ENCODE measurements at places on chromosomes 1 and 21. TPM values are rescaled to one million over a fixed set of nuclear protein-coding genes. Genes with fewer than 3 reads are reported as not detected.
A peak's percentile ranks its signal among the peaks of the same experiment; 100 is the strongest.

- no peak for DNase-seq
Measured at GRCh38 chr1:104636581-104636980, 886.9 kb downstream of the AMY1C start.

- no peak for DNase-seq
Measured at GRCh38 chr1:15064217-15064929, 89.2 kb upstream of the TMEM51 start.

DNA sequence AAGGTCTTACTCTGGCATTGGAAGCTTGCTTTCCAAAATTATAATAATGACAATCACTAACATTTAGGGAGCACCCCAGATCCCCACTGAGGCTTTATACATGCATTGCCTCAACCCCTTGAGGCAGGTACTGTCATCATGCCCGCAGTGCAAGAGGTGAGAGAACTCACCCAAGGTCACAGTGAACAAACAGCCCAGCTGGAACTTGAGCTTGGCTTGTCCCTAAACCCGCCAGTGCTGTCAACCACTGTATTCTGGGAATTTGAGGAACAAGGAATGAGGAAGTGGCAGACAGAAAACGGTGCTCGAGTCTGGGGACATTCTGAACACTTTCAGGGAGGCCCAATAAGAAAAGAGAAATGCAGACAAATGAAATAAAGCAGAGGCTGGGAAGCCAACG is 34.6 kb upstream of the TLR5 start:
- no peak for DNase-seq

GRCh38 chr1:205593967-205594366 is 37.8 kb downstream of the ELK4 start:
- DNase-seq = no peak

DNA sequence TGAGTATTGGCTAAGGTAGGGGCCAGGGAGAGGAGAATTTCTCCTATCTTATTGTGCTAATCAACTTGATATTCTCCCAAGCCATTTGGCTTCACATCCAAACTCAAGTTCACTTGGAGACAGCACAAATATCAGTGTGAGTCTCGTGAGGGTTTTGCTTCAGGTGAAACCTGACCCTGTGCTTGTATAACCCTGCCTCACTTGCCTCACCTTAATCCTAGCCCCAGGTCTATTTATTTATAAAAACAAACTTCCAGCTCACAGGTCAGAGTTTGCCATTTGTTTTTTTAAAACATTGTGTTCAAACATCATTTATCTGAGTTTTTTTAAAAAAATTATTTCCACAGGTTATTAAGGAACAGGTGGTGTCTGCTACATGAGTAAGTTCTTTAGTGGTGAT is 19.9 kb downstream of the HAO2 start:
- DNase-seq = no peak

DNA sequence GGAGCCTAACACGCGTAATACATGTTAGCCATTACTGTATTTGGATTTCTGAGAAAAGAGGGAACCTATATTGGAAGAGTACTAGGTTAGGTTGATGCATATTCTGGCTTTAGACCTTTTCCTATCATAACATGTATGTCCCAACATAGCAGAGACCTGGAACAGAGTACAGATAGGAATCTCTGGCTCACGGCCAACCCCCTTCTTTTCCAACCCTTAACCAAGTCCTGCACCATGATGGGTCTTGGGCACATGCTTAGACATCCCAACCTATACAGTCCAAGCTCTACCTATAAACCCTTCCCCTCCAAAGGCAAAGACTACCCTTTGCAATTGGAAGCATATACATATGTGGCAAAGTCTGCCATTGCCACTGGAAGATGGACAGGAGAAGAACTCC is 227.9 kb downstream of the TM2D1 start:
- no peak for DNase-seq

DNA sequence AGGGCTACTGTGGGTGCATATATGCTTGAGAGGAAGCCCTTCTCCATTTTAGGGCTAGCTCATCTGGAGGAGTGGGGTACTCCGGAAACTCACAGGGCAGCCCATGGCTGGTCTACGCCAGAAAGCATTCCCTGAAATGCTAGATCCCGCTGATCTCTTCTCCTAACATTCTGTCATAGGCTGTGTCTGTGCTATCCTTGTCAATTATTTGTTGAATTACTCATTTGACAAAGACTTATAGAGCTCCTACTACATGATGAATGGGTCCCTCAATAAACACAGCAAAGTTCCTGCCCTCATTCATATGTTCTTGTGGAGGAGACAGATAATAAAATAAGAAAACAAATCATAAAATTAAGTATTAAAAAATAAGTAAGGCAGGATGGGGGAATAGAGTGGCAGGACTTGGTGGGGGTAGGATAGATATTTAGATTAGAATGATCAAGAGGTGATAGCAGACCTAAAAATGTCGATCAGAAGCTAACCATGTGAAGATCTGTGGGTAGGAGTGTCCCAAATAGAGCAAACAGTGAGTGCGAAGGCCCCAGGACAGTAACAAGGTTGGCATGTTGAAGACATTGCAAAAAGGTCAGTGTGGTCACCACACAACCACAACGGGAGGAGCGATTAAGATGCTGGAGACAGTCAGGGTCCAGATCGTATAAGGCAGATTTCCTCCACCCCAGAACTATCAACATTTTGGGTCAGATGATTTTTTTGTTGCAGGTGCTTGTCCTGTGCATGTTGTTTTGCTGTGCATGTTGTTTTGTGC is 13.2 kb downstream of the NGF start:
- no peak for DNase-seq

- no peak for DNase-seq
Measured at GRCh38 chr1:244104309-244105060, 53.4 kb downstream of the ZBTB18 start.

DNA sequence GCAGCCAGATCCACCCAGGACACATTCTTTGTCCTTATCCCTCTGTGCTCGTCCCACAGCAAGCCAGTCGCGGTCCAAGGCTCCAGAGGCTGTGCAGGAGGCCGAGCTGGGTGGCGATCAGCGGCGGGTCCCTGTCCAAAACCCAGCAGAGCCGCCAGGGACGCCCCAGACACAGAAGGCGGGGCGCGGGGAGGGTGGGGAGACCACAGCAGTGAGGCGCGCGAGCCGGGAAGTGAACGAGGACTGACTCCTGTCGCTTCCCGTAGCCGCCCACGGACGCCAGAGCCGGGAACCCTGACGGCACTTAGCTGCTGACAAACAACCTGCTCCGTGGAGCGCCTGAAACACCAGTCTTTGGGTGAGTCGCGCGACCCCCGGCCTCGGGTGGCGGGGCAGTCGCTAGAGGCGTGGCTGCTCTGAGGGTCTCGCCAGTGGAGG is at the start of gene LGALS8:
TSS of gene LGALS8 (plus strand) at position 279 of the 438 bp plus-strand sequence. CDS start 2,089 bp downstream, outside the sequence.
- peak; percentile 62 for DNase-seq

- no peak for DNase-seq
Measured at GRCh38 chr1:198563583-198563982, 23.1 kb upstream of the ATP6V1G3 start.

GRCh38 chr1:237205400-237206064 is 163.5 kb downstream of the RYR2 start:
- no peak for DNase-seq

GRCh38 chr1:214154596-214155292 is 126.2 kb upstream of the SMYD2 start:
- no peak for DNase-seq

GRCh38 chr1:84876353-84876752 is 16.7 kb downstream of the LPAR3 start:
- no peak for DNase-seq

GRCh38 chr1:180888870-180889269 is 23.8 kb upstream of the KIAA1614 start:
- DNase-seq = no peak

DNA sequence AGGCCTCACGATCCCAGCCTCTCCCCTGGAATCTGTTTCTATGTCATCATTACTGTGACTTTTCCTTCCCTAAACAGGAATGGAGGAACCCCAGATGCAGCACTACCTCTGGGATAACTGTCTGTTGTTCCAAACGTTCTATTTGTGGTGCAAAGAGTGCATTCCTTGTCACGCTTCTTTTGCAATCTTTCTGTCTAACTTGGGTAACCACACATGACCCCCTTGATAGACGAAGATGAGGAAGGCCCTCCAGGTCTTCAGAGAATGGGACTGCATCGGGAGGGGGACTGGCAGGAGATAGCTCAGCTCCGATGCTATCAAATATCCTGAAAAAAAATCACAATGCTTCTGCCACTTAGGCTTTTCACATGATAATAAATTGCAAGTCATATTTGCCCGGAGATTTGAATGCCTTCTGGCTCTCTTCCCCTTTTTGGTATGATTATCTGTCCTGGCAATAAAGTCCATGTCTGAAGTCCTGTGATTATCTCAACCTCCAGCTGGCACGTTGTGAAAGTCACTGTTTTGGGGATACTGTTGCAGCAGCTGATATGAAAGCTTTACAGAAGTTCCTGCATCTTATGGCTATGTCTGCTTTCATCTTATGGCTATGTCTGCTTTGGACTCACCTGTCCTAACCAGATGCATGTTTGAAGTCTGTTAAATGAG is 148.7 kb upstream of the LMO4 start:
- no peak for DNase-seq

GRCh38 chr1:177067752-177068410 is 96.6 kb downstream of the ASTN1 start:
- DNase-seq = no peak

- DNase-seq = no peak
Measured at GRCh38 chr1:235648954-235649367, 623 bp downstream of the GNG4 start.

DNA sequence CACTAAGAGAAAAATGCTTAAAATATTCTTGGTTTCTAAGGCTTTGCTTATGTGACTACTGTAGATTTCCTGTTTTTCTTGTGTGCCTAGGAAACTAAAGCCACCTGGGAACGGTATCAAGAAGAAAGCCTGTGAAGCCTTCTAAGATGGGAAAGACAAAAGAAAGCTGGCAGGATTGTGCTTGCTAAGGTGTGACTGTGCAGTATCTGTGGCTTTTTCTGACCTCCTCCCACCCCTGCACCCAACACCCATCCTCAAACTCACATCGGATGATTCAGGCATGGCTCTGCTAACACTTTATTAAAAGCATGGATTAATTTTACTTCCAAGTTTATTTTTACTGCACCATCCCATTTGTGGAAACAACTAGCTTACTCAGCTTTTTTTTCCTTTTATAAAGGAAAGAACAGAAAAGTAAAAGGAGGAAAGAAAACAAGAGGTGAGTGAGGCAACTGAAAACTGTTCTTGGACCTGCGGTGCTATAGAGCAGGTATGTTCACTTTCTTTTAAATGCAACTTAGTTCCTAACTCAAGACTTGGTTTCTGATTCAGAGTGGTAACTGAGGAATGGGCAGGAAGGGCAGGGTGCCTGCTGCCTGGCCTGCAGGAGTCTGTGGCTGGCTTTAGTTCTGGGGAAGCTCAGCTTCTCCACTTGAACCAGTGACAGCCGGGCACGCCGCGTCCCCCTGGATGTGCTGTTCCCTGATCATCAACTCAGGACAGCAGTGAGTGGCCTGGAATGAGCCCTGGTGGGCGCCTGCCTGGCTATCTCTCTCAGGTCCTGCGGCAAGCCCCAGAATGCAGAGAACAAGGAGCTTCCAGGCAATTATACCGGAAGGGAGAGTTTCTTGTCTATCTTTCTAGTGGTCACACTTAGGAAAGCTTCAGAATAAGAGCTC is at the start of gene GBP6:
TSS of gene GBP6 (plus strand) at position 422 of the 899 bp plus-strand sequence. CDS start 4,493 bp downstream, outside the sequence.
- no peak for DNase-seq

DNA sequence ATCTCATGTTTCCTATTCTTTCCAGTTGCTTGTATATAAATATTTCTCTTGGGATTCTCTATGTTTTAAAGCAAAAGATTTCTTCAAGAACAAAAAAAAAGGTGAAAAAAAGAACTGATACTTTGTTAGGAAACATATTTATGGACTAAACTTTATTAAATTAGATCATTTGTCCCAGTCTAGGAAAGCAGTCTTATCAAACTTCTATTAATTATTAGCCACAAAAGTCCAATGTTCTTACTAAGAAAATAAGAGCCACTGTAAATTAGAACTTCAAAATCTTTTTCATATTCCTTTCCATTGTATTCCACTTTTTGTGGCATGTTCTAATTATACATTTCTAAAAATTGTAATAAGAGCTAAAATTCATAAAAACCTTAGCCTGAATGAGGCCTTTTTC is 175.2 kb downstream of the TYW3 start:
- DNase-seq = no peak

GRCh38 chr1:173827611-173828010 is 2.9 kb upstream of the CENPL start:
- DNase-seq = no peak

DNA sequence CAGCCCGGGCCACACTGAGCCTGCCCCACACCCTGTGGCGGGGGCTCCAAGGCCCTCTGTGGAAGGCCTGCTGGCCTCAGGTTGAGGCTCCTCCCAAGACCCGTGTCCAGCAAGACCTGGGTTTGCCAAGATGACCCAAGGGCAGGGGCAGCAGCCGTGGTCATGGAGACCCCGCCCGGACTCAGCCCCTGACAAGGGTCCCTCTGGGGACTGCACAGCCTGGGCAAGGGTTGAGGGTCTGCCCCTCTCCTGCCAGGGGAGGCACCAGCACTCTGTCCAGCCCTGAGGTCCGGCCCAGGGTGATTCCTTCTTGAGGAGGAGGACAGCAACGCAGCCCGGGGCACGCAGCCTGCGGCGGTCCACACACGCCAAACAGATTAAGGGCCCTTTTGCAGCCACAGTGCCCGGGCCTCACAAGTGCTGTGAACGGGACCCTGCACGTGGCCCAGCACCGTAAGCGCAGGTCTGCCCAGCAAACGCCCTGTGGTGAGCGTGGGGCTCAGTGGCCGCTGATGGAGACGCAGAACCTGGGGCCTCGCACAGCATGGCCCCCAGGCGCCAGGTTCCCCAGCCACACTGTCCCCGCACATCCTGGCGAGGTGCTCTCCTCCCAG is 3.4 kb downstream of the SPATC1L start:
- DNase-seq = no peak

GRCh38 chr1:17755120-17755519 is at the start of gene ACTL8:
Gene ACTL8, plus strand, starts transcription at chr1:17755333. Its CDS starts 67,676 bp downstream, at chr1:17823009.
- no peak for DNase-seq

DNA sequence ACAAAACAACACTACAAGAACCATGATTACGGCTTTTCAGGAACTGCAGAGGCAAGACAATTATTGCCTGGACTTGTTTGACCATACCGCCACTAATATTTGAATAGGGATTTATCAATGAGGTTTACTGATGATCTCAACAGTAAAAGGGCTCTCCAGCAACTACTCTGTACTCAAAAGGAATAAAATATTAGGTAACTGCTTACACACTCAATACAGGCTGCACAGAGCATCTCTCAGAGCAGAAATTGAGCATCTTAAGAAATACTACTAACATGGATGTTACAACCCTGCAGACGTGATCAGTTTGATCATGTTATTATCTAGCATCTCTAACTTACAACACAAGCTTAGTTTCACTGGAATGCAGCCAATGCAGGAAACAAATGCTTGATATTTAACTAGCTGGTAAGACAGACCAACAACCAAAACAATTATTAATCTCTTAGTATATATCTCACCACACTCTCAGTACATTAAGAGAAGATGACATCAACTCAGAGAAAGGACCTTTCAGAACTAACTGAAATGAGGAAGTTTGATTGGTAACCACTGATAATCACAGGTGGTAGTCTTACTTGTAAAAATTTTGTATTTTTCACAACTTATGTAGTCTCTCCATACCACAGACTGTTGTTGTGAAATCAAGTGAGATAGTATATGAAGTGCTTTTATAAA is 52.2 kb downstream of the PUM1 start:
- DNase-seq = no peak

GSTM1 gene
- total RNA-seq = not detected

RPTN gene
- total RNA-seq = not detected

RIPK4 gene
- total RNA-seq = 9.9 TPM

AADACL3 gene
- total RNA-seq = not detected

NCMAP gene
- total RNA-seq = 0.84 TPM

ABCG1 gene
- total RNA-seq = 1.6 TPM

KIAA0040 gene
- total RNA-seq = 32.4 TPM

IGSF9 gene
- total RNA-seq = 10.3 TPM

HCRTR1 gene
- not detected for total RNA-seq

KAZN gene
- 13.4 TPM for total RNA-seq

S100A8 gene
- total RNA-seq = 1.4 TPM

BACE2 gene
- 23.2 TPM for total RNA-seq
